Activated T-cell treated with anti-CD3 and anti-CD28 coated beads, Interleukin-2, amount 50 U/mL, for 48 hours (primary cell): ENCODE measurements at places on chromosomes 1 and 21.

DNA sequence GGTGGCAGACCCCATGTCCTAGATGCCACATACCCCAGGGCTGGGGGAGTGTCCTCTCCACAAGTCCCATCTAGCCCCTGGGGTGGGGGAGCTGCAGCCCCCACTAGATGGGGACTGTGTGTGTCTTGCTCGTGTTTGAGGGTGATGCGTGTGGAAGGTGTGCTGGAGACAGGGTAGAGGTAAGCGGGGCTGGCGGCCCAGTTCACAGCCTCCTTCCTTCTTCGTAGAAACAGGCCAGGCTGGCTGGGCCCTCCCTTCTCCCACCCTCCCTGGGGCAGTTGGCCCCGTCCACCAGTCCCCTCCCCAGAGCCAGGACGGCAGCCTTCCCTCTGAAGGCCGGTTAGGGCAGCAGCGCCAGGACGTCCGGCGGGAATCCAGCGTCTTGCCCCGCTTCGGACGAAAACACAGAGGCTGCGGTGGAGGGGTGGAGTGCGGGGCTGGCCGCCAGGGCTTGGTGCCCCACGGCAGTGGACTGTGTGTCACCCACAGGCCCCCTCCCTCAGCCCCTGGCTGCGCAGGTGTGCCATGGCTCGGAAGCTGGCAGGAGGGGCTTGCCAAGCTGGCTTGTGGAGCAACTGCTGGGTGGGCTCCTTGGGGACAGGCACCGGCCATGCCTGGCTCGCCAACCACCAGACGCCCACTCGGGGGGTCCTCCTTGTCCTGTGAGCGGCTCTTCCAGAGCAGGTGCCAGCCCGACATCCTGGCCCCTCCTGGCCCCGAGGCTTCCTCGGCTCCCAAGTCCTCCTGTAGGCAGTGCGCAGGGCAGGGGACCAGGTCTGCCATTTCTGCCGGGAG lies 3.6 kb downstream of the PRDM16 start:
- no peak for DNase-seq

DNA sequence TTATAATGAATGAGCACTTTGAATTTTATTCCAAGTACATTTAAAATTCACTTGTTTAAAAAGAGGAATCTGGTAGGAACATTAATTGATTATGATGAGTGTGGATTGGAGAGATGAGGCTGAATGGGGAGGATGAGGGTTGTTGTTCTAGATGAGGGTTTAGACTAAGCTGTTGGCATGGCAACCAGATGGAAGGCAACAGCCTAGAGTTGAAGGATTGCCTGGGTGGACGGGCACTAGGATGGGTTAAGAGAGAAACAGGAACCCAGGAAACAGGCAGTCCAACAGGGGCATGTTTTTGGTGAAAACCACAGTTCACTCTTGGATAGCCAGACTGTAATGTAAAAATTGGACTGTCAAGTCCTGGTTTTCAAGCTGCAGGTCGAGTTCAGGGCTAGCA lies 125.5 kb downstream of the CHRM3 start:
- no peak for DNase-seq

DNA sequence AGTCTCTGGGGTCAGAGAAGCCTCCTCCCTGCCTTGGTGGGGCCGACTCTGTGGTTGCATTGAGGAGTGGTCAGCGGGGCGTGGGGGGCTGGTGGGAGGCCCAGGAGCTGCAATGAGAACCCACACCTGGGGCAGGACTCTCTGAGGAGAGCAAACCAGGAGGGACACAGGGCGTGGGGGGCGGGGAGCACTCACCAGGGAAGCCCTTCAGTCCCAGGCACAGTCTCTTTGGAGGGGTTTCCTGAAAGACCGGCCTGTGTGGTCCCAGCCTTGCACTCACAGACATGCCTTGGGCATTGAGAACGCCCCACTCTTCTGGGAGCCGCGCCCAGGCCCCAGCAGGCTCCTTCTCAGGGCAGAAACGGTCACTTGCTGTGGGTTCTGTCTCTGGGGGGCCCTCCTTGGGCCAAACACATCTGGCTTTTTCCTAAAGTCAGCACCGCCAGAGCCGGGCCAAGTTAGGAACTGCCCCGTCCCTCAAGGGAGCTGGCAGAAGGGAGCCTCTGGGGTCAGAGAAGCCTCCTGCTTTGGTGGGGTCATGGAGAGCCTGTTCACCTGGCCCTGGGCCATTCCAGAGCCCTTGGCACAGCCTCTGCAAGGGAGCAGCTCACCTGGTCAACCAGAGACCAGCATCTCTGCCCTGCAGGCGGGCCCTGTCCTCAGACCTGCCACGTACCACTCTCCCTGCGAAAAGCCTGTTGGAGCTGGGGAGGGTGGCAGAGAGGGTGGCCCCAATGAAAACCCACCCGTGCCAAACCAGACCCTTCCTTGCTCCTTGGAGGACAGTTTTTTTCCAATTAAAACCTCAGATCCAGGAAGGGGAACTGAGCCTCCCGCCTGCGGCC lies 59.9 kb upstream of the TTC34 start:
- DNase-seq = no peak

DNA sequence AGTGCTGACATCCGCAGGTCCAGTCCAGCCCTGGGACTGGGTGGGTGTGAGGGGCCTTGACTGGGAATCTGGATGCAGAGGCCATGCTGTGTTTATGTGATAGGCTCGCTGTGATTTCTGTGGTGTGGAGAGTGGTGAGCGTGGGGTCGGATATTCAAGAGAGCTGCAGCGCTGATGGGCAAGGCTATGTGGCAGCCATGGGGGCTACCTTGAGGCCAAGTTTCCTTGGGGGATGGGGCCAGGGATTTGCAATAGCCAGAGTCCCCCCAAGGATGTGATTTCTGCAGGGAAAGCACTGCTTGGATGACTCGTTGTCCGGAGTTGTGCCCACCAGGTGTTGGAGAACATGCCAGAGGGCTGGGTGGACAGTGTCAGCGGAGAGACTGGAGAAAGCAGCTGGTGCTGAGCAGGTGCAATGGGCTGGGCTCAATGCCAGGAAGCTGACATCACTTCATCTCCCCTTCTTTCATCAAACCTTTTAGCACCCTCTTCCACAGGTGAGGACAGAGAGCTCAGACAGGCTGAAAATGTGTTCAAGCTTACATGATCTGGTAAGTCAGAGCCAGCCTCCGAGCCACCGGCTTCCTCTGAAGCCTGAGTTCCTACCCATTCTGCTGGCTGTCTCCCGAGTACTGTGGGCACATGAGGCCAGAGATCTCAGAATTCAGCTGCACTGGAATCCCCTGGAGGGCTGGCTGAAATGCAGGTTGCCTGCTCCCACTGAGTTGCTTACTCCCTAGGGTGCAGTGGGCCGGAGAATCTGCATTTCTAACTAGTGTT lies 132.9 kb downstream of the RHOU start:
- no peak for DNase-seq

GRCh38 chr1:68974447-68974846 lies 477.6 kb upstream of the DEPDC1 start:
- no peak for DNase-seq

DNA sequence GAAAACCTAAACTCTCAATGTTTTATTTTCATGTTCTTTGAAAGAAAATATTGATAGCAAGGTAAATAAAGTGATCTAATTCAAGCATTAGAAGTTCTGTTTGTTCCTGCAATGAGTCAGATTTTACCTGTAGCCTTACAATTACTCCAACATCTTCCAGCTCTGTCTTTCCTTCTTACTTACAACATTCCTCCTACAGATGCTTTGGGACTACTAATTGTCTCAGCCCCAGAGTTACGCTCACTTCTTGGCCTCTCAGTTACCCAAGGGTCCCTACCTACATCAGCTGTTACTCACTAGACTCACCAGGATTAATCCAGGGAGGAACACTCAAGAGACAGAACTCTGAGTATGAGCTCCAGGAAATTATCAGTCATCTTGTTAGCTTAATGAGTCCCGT lies 26.4 kb downstream of the OR14A16 start:
- no peak for DNase-seq

DNA sequence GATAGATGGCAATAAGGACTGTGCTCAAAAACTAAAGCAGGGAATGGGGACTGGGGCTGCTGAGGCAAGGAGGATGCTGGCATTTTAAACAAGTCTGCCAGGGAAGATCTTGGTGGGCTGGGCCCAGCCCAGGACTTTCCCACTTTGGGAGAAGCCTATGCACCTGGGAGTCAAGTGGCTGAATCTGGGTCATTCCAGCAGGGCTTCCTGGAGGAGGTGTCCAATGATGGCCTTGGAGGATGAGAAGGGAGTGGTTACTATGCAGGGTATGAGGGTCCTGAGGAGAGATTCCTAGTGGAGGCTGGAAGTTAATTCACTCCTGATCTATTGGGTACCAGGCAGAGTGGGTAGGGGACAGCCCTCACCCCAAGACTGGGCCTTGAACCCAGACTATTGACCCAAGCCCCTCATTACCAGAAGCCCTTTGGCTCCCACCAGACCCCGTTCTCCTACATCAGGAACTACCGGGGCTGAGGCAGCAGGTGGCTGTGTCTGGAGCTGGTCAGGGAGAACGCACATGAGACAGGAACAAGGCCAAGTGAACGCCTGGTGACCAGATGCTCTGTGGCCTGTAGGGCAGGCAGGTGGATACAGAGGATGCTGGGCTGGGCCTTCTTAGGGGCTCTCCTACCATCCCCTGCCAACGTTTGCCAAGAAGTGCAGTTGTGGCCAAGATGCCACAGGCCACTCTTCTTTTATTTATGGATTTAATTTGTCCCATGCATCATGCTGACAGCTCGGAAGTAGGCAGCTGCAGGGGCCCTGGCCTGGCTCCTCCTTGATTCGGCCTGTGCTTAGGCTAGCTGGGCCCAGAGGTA lies 18.3 kb upstream of the LRP8 start:
- DNase-seq = peak; percentile 1

GRCh38 chr1:175073061-175073460 lies 5.4 kb downstream of the TNN start:
- DNase-seq = no peak

GRCh38 chr1:178379807-178380206 lies 117.0 kb downstream of the CLEC20A start:
- DNase-seq = no peak

DNA sequence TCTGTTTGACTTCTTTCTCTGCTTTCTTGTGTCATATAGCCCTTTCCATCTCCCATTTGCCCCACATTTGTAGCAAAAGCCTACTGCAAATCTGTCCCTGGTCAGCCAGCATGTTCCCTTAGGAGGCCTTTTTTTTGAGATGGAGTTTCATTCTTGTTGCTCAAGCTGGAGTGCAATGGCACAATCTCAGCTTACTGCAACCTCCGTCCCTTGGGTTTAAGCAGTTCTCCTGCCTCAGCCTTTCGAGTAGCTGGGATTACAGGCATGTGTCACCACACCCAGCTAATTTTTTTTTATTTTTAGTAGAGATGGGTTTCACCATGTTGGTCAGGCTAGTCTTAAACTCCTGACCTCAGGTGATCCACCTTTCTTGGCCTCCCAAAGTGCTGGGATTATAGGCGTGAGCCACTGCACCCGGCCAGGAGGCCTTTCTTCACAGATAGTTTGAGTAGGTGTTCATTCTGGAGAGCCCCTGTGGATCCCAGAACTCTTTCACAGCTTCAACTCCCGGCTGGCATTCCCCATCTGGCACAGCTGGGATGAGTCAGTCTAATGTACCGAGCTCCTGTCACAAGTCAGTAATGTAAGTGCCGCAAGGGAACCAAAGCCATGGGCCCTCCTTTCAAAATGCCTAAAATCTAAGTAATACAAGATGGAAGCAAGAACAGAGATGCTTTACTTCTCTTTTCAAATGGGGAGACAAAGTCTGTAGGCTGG lies 9.4 kb upstream of the NHLH1 start:
- DNase-seq = no peak

- DNase-seq = no peak
Observed at GRCh38 chr1:115142616-115143015, 53.3 kb upstream of the TSPAN2 start.

DNA sequence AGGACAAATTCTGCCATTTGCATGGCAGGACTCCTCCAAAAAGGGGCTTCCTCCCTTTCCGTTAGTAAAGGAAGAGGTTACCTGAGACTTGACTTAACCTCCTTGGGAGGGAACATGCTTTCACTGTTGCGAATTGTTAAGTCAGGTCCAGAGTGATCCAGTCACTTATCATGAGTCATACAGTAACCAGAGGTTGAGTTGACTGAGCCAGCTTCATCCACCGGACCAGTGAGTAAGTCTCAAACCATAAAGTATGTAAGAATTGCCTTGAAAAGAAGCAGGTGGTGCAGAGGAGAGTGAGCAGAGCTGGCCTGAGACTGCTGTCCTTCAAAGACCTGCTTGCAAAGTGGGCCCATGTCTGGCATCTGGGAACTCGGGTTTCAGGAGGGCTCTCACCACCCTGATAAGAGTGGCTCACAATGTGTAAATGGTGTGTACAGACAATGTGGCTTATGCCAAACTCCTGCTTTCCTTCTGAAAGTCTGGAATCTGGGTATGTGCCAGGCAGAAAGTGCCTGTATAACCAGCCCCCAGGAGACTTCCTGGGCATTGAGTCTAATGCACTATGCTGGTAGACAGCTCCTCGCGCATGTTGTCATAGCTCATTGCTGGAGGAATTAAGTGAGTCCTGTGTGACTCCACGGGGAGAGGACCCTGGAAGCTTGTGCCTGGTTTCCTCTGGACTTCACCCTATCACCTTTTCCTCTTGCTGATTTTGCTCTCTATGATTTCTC lies 84.3 kb upstream of the KLHDC7A start:
- DNase-seq = no peak

DNA sequence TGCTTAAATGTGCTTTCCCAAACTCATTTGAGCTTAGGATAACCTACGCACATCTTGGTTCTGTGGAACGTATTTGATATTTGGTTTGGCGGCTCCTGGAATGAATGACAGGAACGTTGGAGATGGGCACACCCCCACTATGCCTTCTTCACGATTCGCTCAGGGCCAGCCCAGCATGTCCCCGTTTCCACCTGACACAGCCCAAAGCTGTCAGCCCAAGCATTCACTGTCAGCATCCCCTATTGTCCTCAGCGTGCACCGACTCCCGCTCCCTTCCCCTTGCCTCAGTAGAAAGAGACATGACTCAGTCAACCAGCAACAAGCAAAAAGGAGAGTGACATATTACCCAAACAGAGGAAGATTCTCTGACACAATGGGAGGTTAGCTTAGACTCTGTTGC lies 181.4 kb downstream of the KCNJ6 start:
- DNase-seq = no peak

GRCh38 chr1:50981741-50982140 lies 11.7 kb downstream of the CDKN2C start:
- DNase-seq = no peak

- no peak for DNase-seq
Observed at GRCh38 chr21:31837618-31838390, 35.0 kb upstream of the HUNK start.

DNA sequence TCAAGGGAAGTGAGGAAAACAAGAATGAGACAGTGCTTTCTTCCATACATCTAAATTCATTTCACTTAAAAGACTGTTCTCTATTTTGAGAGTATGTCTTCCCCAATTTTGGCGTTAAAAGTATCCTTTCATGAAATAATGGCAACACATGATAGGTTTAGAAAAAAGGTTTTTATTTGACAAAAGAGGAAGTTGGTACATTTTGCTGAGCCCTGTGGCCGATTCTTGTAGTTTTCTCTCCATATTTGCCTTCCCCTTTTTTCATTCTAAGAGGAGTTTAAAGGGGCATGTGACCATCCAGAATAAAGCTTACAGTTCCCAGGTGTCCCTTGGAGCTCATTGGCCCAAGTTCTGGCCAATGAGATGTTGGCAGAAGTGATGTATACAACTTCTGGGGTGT lies 140.4 kb upstream of the KCNE2 start:
- no peak for DNase-seq
